Activated naive CD4-positive, alpha-beta T cell (primary cell): ENCODE measurements at places on chromosomes 2 and 18.

DNA sequence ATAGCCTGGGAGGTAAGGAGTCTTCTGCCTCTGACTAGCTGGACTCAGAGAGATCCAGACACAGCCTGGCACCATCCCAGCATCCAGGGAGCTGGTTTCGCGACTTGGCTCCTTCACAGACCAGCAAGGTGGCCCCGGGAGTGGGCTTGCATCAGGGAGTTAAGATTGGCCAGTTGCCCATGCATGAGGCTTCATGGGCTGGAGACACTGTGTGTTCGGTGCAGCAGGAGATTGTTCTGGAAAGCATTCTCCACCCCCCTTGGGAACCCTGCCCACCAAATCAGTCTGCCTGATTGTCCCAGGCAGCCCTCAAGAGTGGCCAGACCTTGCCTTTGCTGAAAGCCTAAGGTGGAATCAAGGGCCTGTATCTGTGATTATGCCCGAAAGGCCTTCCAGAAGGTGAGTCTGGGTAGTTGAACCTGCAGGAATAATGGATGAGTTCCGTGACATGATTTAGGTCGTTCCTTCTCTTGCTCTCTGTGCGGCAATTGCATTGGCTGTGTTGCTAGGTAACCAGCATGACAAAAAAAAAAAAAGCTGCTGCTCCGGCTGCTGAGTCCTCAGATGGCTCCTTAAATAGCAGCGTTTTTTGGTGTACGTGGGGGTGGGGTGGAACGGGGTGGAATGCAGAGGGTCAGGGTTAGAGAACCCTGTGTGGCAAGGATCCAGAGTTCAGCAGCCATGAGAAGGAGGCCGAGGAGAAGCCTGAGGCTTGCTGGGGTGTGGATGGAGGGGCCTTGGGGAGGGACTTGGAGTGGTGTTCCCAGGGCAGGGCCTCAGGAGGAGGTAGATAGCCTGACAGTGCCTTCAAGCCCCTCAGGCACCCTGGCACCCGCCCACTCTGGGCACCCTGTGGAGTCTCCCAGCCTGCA lies 93.0 kb upstream of the MCFD2 start:
- no peak for DNase-seq

- DNase-seq, result no peak
These were observed 936.2 kb downstream of the DSC3 start for GRCh38 chr18:30106356-30106755.

GRCh38 chr18:36412778-36413177 lies 115.3 kb downstream of the FHOD3 start:
- DNase-seq, result no peak

GRCh38 chr2:6780765-6781274 lies 84.9 kb downstream of the CMPK2 start:
- no peak for DNase-seq

DNA sequence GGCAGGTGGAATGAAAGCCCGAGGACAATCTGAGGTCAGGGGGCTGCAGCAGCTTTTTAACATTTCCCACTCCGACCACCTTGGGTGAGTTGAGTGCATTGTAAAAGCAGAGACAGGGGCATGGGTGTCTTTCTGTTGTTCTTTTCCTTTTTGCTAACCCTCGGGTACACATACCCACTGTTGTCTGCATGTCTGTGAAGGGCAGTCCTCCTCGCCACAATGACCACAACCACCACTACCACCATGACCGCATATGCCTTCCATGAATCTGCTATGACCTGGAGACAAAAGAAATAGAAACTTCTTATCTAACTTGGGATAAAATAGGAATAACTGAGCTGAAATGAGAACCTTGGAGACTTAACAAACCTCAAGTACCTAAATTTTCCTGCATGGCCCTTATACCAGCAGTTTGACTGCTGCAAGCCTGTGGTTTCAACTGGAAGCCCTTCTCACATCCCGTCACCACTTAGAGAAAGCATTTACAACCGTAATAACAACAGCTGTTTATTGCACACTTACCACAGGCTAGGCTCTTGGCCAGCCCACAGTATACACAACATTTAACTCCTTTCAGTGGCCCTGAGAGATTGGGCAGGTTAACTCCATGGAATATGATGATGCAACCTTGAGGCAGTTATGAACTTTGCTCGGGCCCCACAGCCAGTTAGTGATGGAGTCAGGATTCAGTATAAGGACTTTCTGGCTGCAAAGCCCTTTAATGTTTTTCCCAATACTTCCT lies 80.3 kb downstream of the GYPC start:
- DNase-seq, result no peak

- DNase-seq, result no peak
These were observed 12.5 kb upstream of the SLC40A1 start for GRCh38 chr2:189593115-189593514.

DNA sequence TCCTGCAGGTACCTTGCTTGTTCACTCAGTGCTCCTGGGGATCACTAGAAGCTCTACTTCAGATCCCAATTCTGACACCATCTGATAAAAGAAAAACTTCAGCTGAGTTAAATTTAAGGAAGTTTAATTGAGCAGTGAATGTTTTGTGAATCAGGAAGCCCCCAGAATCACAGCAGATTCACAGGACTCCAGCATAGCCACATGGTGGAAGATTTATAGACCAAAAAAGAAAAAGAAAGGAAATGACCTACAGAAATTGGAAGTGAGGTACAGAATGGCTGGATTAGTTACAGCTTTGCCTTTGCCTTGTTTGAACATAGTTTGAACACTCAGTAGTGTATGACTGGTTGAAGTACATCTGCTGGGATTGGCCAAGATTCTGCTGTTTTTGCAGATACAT lies 182.7 kb upstream of the SCN7A start:
- DNase-seq, result no peak

DNA sequence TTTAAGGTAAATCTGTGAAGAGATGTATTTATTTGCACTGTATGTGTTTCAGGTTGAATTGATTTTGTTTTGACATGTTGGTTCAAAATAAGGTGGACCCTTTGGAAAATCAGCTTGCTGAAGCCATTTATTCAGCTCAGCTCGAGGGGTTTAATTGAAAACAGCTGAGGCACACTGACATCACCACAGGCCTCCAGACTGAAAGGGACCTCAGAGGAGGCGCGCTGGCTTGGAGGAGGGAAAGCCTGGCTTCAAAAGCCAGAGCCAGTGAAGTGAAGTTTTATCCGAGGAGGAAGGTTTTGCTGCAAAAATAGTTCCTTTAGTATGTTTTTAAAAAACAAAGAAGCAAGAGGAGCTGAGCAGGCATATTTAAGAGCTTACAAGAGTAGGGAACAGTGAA lies 26.9 kb upstream of the DNMT3A start:
- DNase-seq, result no peak

- DNase-seq, result no peak
These were observed 8.8 kb upstream of the FECH start for GRCh38 chr18:57595347-57595746.

DNA sequence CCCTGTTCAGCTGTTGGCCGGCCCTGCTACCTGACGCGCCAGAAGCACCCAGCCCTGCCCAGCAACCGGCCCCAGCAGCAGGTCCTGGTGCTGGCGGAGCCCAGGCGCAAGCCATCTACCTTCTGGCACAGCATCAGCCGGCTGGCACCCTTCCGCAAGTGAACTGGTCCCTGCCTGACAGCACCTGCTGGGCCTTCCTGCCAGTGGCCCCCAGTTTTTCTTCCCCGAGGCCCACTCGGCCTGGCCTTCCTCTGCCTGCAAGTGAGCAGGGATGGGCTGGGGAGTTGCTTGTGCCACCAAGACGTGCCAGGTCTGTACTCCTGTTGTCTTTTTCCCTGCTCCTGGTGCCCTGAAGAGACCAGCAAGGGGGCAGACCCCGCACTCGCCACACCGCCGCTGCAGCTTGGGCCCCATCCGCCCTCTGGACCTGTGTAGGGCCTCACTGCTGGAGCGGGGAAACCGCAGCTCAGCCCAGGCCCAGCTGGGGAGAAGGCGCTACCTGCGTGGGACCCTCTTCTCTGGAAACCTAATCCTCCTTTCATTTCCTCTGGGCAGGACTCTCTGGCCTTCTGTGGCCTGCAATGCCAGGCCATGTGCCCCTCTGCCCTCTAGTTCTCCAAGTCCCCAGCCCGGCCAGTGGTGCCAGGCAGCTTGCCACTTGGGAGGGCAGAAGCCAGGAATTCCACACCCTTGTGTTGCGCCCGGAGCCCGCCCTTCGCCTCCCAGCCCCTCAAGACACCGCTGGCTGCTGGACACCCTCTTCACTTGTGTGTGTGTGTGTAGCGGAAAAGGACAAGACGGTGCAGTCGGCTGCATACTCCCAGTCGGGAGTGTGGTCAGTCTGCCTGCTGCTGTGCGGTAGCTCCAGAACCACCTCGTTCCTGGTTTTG lies 47.0 kb downstream of the FAM168B start:
- no peak for DNase-seq

DNA sequence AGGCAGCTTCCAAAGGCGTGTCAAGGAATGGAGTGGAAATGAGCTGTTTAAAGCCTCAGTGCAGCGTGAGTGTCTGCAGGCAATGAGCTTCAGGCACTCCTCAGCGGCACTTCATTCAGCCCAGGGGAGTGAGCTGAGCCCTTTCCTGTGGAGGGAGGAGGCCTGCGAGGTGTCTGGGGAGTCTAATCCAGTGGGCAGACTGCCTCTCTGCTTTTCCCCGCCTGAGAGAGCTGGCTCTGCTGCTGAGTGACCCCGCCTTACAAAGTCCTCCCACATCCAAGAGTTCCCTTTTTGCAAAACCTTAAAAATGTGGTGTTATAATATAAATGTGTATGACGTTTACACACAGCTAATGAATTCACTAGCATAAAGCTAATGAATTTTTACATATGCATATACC lies 7.0 kb upstream of the LDLRAD4 start:
- DNase-seq, result no peak

DNA sequence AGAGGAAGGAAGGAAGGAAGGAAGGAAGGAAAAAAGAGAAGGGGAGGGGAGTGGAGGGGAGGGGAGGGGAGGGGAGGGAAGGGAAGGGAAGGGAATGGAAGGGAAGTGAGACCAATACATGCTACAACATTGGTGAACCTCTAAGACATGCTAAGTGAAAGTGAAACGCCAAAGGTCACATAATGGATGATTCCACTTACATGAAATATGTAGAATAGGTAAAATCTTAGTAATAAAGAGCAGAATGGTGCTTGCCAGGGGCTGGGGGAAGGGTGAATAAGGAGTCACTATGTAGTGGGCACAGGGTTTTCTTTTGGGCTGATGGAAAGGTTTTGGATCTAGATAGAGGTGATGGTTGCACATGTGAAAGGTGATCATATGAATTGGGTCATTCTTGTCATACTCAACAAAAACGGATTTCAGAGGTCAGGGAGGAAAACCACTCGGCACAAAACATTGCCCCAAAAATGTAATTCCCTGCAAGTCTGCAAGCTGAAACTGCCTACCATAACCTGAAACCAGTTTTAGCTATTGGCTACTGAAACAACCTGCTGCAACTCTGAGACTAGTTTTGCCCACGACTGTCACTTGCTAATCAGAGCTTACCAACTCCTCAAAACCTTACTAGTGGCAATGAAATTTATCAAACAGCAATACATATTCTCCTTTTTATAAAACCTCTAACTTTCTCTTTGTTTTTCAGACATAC lies 59.2 kb downstream of the CCDC141 start:
- no peak for DNase-seq

DNA sequence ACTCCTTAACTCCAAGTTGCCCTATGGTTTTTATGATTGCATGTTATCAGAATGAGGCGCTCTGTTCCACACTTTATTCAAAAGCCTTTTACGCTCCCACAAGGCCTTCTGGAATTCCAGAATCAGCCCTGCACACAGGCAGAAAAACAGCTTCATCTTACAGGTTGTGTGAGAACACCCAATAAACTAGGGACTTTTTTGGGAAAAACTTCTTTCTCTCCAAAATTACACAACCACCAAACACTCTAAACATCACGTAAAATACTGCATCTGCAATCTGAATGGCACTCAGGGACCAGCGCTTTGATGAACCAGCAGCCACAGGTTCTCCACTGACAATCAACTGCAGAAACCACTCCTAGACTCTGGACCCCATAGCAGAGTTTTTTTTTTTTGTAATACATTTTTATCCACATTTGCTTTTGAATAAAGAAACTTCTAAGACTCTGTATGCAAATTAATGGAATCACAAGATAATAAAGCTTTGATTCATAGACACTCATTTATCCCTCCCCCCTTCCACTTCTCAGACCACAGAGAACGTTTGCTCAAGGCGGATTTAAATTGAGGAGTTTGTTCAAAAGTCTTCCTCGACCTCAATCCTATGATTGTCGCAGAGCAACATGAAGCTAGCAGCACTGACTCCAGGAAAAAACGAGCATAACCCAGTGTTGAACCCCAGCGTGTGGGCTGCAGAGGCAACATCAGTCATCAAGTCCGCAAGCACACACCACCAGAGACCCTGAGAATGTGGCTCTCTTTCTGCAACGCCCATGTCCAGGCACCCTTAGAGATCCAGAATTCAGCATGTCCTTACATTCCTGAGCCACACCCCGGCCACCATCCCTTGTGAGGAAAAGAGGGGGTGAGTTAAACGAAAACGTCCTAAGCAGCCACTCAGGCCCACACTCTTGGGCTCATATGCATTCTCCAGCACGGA lies 116.5 kb downstream of the MBP start:
- DNase-seq, result no peak

GRCh38 chr2:29004755-29005154 lies 23.7 kb downstream of the TOGARAM2 start:
- DNase-seq, result no peak

DNA sequence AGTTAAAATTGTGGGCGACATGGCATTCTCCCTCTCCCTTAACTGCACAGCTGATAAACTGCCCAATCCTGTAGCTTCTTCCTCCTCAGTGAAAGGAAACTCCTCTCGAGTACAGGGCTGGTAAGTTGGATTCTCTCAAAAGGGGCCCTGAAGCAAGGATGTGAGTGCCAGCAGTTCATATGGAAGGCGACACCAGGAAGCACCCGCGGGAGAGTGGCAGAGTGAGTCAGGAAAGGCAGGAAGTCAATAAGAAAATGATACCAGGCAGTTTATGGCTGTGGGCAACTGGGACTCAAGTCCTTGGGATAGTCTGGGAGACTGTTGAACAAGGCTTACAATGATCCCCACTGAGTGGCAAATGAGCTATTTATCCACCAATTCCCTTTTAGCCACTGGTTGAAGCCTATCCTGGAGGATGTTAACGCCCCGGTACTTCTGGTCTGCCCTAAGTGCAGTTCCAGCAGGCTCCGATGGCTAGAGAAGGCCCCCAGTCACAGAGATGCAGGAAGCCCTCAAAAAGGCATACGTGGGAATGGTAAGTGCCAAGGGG lies 34.8 kb downstream of the ABHD3 start:
- DNase-seq, result no peak

- no peak for DNase-seq
These were observed 2.0 kb upstream of the BZW1 start for GRCh38 chr2:200809506-200810251.

GRCh38 chr2:186639939-186640338 lies 50.1 kb downstream of the ITGAV start:
- no peak for DNase-seq

DNA sequence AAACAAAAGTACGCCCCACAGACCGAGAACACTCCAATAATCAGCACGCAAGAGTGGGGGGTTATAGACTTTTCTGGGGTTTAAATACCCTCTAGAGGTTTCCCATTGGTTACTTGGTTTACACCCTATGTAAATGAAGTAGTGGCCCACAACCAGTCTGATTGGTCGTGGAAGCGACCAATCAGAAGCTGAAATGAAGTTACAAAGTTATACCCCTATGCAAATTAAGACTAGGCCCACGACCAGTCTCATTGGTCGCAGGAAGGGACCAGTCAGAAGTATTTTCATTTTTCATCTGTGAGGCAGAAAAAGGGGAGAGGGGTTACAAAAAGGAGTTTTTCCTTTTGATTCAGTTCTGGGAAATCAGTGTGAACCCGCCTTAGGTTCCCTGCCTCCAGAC lies 55.3 kb upstream of the YWHAQ start:
- DNase-seq, result no peak
